ENCODE measurements at places on chromosomes 7 and 10.

GRCh38 chr10:132243141-132243540 is 56.4 kb downstream of the DPYSL4 start:
- no peak for DNase-seq

- no peak for DNase-seq
These were observed 217.1 kb downstream of the IPMK start for GRCh38 chr10:58050575-58050974.

DNA sequence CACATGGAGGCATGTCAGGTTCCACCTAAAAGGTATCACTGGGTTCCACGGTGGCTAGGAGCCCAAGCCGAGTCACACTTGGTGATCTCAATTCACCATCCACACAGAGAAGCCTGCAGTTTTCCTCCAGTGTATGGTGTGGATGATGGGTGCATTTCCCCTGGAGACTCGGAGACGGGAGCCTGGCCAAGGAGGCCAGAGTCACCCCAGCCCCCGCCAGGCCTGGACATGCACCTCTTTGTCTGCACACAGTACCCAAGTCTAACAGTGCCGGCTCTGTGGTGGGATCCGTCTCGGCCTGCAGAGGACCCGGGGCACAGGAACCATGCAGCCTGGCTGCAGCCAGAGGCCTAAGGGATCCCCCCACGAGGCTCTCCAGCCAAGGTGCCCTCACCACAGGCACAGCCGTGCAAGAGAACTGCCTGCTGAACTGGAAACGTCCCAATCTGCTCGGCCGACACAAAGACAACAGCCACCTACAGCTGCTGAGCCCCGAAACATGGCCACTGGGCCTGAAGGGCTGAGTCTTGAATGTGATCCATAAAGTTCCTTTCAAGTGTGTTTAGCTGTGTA is 75.2 kb downstream of the DIP2C start:
- DNase-seq, result no peak

DNA sequence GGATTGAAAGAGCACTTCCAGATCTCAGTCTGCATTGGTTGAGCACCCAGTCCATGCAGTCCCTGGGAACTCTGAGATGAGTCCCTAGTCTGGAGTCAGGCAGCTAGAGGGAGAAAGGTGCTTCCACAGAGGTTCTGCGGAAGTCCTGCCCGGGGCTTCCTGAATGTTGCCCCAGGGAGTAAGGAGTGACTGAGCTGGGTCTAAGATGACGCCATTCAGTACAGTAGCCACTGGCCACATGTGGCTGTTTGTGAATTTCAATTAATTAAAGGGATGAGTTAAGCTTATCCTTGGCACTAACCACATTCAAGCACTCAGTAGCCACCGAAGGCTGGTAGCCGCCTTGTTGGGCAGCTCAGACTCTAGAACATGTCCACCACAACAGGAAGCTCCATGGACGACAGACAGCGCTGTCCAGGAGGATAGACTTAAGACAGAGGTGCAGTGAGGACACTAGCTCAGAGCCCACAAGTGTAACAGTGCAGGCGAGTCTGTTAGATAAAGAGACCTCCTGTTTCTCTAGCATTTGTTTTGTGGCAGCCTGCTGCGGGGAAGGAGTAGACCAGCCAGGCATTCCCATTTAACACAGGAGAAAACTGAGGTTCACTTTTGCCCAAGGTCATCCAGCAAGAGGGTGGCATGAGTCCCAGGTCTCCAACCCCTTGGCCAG is 101.6 kb upstream of the PPIF start:
- no peak for DNase-seq

DNA sequence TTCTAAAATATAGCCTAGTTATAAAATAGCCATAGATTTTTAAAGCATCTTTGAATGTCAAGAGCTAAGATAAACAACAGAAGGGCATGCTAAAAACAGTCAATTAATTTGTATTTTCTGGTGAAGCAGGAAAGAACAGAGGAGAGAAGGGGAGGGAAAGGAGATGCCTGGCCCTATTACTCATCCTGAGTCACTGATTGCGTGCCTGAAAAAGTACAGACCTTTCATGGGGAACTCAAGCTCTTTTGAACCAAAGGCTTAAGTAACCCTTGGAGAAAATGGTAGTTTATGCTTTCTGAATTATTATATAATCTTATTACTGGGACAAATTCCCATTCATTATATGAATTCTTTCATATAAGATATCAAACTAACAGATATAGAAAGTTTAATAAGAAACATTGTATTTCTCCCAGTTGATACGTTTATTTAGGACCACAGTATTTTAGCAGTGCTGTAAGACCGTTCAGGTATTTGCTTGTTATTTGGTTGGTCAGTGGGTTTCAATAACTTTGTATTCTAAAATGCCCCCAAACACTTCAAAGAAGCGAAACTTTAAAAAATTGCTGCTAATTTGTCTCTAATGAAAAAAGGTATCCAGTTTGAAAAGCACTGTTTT is 151.3 kb downstream of the HGF start:
- DNase-seq, result no peak

DNA sequence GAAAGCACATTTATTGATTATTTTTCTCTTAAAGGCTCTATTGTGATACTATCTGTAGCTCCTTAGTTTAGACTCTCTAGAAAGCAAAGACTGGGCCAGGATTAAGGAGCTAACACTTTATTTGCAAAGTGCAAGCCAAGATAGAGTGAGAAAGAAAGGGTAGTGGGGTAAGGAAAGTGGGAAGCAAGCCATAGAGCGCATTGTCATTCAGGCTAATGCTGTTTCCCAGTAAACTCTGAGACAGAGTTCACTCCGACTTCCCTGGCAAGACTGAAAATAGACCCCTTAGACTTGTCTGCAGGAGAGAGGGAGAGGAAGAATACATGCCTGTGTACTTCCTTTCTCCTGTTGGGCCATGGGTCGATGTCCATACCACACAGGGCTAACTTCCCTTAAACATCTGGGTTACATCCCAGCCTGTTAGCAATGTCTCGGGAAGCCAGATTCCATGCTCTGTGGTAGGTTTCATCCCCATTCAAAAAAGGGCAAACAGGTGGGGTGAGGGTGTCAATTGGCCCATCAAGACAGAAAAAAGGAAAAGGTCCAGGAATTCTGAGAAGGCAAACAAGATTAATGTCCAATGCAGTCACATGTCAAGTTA is 875.8 kb upstream of the CELF2 start:
- DNase-seq, result no peak

GRCh38 chr10:77377678-77378352 is 259.8 kb downstream of the KCNMA1 start:
- DNase-seq, result no peak

GRCh38 chr7:50807026-50807730 is 24.5 kb upstream of the GRB10 start:
- no peak for DNase-seq

- no peak for DNase-seq
These were observed 139.2 kb downstream of the ETV1 start for GRCh38 chr7:13850185-13850752.

GRCh38 chr10:81730891-81731290 is 144.1 kb upstream of the NRG3 start:
- DNase-seq, result no peak

DNA sequence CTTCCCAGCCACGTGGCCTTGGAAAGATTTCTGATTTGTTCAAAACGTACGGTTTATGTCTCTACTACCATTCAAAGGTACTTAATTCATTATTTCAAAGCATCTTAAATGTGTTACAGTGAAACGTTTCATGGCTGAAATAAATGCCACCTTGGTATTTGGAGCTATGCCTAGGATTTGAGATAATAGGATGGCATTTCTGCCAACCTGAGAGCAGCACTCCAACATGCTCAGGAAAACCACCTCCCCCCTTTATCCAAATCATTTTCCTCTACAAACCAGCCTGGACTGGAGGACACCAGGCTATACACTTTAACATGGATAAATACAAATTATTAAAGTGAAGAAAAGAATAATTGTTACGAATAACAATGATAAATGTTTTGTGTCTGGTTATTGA is 260.9 kb downstream of the ZMYND11 start:
- no peak for DNase-seq

GRCh38 chr10:21732067-21732772 is 198.2 kb downstream of the MLLT10 start:
- peak; percentile 59 for DNase-seq

DNA sequence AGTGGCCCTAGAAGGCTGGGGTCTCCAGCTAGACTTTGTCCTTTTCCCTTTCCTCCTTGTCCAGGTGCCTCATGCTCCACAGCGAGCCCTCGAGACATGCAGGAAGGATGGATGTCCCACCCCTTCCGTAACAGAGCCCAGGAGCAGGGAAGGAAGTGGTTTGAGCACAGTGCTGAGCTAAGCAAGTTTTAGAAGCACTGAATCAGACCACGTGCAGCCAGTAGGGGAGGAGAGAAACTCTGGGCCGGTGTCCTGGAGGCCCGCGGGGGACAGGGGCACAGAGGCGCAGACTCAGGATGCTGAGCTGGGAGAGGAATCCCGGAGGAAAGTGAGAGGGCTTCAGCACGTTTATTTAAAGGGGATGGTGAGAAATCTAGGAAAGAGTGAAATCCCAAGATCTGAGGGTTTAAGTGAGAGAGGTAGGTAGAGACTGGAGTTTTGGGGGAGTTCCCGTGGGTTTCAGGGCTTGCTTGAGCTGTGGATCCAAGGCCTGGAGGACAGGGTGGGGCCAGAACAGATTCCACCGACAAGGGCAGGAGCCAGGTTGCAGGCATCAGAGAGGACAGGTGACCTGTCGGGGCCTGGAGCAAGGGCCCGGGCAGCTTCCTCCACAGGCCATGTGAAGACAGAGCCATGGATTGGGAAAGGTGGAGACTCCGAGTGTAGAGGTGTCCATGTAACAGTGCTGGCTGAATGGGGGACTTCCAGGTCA is 4.4 kb upstream of the IRF5 start:
- no peak for DNase-seq

GRCh38 chr7:146528581-146528980 is 412.0 kb downstream of the CNTNAP2 start:
- DNase-seq, result no peak

- DNase-seq, result no peak
These were observed 652.8 kb upstream of the PFKP start for GRCh38 chr10:2414562-2414961.

DNA sequence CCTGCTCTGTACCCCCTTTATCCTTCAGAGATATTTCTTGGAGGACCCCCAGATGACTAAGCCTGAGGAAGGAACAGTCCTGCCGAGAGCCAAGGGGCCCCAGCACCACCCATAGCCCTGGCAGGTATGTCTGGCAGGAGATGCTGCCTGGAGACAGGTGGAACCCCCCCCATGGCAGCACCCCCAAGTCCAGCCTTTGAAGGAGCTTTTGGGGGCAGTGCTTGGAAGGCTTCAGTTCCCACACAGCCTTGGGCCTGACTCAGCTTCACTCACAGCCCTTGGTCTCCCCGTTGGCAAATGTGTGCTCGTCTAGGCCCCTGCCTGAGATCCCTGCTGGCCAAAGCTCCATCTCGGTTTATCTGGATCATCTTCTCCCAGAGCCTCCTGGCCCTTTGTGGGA is 23.0 kb upstream of the PCBD1 start:
- no peak for DNase-seq

DNA sequence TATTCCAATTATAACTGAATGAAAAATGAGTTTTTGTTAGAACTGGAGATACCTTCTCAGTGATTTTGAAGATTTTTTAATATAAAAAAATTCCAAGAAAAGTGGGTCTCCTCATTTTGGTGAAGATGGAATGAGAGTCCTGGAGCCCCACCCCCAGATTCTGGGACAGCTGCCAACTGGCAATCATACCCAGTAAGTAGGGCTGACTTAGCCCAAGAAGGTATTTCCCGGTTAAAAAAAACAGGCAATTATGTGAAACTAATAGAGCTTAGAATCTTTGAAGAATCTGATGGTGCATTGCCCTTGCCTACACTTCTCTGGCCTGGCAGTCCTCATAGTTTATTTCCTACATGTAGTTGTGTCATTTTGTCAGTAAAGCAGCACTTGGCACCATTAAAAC is 52.8 kb upstream of the VWDE start:
- no peak for DNase-seq

DNA sequence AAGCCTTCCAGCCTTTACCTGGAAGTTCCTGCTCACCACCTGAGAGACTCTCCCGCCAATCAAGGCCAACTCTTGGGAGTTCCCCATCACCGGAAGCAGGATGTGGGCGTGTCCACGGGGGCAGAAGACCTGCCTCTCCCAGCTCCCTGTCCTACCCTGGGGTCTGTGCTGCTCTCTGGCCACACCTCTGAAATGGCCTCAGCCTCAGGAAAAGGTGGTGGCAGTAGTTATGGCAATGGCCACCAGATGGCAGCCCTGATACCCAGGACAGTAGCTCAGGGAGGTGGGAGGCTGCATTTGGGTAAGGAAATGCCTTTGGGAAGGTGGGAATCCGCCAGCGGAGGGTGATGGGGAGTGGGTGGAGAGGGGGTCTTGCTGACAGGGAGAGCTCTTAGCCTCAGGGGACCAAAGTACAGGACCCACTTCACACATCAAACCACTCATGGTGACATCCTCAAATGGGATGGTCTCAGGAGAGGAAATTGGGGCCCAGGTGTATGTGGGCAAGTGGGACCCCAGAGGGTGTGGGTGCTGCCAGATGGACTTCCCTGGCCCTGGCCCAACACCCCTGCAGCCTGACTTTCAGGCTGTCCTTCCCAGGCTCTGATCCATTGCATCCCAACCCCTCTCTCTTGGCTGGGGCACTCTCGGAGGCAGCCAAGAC is 33.9 kb downstream of the KAZALD1 start:
- DNase-seq, result peak; percentile 13

DNA sequence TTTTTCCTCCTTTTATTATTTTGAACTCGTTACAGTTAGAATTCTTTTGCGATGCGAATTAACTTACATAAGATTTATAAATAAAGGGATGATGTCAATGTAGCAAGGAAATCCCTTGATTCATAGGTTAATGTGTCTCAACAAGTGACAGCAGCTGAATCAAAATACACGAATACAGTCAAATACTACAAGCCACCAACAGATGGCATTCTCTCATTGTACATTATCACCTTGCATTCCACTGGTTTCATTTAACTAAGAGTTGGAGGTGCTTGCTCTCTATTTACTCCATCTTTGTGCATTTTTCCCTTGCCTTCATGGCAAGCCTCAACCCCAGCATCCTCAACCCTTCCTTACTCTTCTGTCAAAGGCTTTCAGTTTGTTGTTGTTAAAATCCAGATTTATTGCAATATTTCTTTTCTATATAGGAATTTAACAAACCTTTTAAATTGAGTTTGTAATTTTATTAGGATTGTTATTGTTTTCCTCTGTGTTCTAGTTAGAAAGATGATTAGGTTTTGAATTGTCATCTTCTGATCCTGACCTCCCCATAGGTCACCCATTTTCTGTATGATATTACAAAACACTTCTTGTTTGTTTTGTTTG is 78.3 kb downstream of the SLC25A40 start:
- no peak for DNase-seq

DNA sequence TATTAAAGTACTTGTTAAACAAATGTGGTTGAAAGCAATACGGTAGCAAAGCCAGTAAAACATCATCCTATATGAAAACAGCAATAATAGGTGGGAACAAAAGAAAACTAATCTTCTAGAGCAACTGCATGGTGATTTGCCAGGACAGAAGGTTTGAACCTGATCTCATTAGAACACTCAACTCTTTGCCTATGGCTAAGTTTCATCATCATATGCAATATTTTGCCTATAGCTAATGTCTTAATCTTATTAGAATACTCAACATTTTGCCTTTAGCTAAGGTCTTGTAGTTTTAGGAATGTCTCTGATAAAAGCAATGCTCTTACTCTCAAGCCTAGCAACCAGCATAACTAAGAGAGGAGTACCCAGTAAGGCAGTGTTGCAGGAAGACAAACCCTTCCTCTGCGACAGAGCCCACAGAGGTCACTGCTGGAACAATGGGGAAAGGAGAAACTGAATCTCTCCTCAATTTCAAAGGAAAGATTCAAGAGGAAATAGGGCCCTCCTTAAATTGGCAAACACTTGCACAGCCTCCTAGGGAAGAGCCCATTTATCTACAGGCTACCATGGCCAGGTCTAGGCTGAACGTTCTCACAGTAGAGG is 38.3 kb downstream of the CADPS2 start:
- DNase-seq, result no peak
